ENCODE measurements at places on chromosomes 1 and 21. TPM values are rescaled to one million over a fixed set of nuclear protein-coding genes. Genes with fewer than 3 reads are reported as not detected.

Gene SIPA1L2
- 9.9 TPM for total RNA-seq

- no peaks in the 10 kb centered on the region for H3K4me1 ChIP-seq
- H3K36me3 ChIP-seq: no peaks in the 10 kb centered on the region
- H3K27me3 ChIP-seq: 0 out of 2 replicates have a peak, but pooled peaks cover under 1% of the 10 kb centered on the region
- no peak for DNase-seq
- no peak overlapping the region for H3K4me3 ChIP-seq
- H3K27ac ChIP-seq: no peak overlapping the region
These were observed 497 bp downstream of the PKLR start for GRCh38 chr1:155300553-155301329.

DNA sequence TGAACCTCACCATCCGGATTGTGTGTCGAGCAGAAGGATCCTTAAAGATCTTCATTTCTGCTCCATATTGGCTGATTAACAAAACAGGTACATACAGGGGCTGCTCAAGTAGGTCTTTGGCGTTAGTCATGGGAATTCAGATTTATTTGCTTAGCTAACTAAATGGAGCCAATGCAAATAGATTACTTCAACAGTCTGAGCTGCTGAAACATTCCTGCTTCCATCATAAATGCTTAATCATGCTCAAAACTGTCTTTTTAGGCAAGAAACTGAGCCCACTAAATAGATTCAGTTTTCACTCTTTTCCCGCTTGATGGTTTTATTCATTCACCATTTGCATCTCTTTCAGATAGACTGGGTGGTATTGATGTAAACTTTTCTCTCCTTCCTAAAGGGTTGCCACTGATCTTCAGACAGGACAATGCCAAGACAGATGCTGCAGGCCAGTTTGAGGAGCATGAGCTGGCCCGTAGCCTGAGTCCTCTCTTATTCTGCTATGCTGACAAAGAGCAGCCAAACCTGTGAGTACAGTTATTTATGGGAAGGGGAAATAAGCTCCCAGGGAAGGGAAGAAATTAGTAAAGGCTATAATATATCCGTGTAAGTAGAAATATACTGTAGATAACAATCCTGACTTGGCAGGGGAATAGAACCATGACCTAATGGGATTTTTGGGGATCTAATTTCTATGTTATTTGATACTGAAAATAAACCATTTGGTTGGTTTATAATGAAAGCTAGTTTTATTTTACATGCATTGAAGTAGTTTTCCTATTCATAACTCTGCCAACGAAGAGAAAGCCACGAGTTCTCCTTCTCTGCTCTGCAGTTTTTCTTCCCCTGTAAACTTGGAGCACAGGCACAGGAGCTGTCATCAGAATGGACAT is 126.4 kb downstream of the VPS13D start:
- no peak overlapping the region for H3K4me3 ChIP-seq
- no peaks in the 10 kb centered on the region for H3K27me3 ChIP-seq
- no peaks in the 10 kb centered on the region for H3K4me1 ChIP-seq
- no peak overlapping the region for H3K27ac ChIP-seq
- DNase-seq: no peak
- peaks cover 54% of the 10 kb centered on the region for H3K36me3 ChIP-seq

- H3K4me3 ChIP-seq: no peak overlapping the region
- peaks cover 28% of the 10 kb centered on the region for H3K4me1 ChIP-seq
- no peaks in the 10 kb centered on the region for H3K27me3 ChIP-seq
- peak; percentile 38 for DNase-seq
These were observed 2.4 kb downstream of the RAB7B start for GRCh38 chr1:206000641-206001339.

DNA sequence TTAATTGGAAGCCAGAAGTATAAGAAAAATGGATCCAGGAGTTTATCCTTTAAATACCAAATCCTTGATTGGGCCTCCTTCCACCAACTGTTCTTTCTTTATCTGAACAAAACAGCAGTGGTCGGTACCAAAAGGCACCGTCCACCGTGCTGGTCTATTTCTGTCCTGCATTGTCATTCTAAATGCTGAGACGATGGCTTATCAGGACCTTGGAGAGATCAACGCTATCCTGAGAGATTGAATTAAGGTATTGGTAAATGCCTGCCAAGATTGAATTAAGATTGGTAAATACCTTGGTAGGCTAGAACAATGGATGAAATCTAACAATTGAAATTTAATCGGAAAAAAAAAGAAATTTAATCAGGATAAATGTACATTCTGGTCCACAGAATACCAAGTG is 73.4 kb upstream of the SOD1 start:
- no peak for DNase-seq
- H3K4me1 ChIP-seq: no peaks in the 10 kb centered on the region
- H3K27ac ChIP-seq: no peak overlapping the region
- H3K4me3 ChIP-seq: no peak overlapping the region

- no peaks in the 10 kb centered on the region for H3K36me3 ChIP-seq
- no peak for DNase-seq
- no peak overlapping the region for H3K4me3 ChIP-seq
These were observed 31.0 kb downstream of the NENF start for GRCh38 chr1:212463565-212464285.

DNA sequence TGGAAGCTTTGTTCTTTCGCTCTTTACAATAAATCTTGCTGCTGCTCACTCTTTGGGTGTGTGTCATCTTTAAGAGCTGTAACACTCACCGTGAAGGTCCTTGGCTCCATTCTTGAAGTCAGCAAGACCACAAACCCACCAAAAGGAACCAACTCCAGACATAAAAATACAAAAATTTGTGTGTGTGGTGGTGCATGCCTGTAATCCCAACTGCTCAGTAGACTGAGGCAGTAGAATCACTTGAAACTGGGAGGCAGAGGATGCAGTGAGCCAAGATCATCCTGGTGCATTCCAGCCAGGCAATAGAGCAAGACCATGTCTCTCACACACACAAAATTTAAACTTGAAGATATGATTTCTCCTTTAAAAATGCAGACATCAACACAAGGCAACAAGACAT is 1431.7 kb upstream of the B3GALT2 start:
- no peaks in the 10 kb centered on the region for H3K27me3 ChIP-seq
- H3K4me3 ChIP-seq: no peak overlapping the region
- H3K4me1 ChIP-seq: no peaks in the 10 kb centered on the region

GRCh38 chr1:205210756-205211168 is 740 bp downstream of the DSTYK start:
- H3K36me3 ChIP-seq: peaks cover 8% of the 10 kb centered on the region
- no peak for DNase-seq
- peak overlapping the region; percentile 88 for H3K4me3 ChIP-seq
- peaks cover 13% of the 10 kb centered on the region for H3K4me1 ChIP-seq

Data from SJSA1 (cell line).